ENCODE measurements at places on chromosomes 3 and 15.

- no peak for DNase-seq
Observed at GRCh38 chr3:69423463-69424155, 37.7 kb upstream of the FRMD4B start.

DNA sequence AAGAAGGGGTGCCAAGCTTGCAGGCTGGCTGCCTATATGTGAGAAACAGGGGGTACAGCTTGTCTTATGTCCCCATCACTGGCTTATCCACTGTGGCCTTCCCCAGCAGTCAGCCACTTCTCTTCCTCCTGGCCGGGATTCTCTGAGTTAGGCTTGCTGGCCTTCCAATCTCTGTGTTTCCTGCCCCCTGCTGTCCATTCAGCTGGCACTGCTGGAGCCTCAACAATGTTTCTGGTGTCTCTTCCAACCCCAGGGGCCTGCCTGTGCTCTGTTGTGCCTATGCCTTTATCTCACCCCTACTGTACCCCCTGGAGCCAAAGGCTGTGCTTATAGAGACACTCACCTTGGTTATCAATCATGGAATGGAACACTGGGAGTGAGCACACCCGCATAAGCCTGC lies 36.5 kb downstream of the ANAPC13 start:
- DNase-seq: no peak

DNA sequence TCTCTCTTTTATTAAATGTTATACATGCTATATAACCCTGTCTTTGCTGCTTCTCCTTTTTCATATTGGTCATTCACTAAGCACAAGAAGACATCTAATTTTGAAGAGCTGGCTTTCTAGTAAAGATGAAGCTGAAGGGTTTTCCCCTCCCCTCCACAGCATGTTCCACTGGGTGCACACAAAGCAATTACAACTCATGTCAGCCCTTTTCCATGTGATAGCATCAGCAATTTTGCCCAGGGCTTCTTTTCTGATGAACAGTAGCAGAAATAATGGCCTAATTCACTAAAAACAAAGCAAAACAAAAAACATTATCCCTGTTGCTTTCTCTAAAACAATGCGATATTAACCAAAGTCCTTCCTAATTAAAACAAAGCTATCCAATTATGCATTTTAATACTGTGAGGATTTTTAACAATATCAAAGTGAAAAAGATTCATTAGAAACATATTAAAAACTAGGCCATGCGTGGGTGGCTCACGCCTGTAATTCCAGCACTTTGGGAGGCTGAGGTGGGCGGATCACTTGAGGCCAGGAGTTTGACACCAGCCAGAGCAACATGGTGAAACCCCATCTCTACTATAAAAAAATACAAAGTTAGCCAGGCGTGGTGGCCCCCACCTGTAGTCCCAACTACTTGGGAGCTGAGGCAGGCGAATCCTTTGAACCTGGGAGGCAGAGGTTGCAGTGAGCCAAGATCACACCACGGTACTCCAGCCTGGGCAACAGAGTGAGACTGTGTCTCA lies 12.2 kb upstream of the PIK3R4 start:
- no peak for DNase-seq

GRCh38 chr3:105979961-105980360 lies 111.1 kb upstream of the CBLB start:
- no peak for DNase-seq

DNA sequence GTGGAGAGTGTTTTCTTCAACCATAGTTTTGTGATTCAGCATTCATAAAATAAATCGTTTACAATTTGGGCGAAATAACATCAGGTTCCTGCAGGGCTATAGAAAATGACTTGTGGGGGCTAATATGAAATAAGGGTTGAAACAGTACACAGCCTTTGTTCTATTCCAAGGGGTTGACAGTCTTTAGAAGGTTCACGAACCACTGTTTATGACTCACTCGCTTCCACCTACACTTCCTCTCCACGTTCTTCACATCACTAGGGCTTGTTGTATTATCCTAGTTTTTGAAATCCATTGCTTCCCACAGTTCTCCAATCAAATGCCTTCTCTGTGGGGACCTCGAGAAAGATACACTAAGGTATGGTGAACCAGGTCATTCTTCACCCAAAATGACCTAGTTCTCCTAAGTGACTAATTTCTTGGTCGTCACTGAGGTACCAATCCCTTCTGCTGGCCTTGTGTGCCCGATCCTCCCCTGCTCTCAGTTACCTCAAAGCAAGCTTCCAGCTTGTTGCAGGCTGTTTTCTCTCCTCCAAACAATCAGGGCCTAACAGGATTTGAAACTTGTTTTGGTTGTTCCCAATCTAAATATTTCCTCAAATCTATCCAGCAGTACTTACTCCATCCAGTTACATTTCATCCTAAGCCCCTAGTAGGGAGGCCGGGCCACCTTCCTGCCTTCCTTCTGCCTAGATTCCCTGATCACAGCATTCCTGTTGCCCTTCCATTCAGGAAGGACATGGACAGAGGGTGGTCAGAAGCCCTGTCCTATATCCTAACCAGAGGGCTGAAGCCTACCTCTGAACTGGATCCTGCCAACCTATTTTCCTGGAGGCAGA lies 23.1 kb upstream of the TBL1XR1 start:
- no peak for DNase-seq

- no peak for DNase-seq
Observed at GRCh38 chr3:151501171-151501922, 40.5 kb upstream of the IGSF10 start.

DNA sequence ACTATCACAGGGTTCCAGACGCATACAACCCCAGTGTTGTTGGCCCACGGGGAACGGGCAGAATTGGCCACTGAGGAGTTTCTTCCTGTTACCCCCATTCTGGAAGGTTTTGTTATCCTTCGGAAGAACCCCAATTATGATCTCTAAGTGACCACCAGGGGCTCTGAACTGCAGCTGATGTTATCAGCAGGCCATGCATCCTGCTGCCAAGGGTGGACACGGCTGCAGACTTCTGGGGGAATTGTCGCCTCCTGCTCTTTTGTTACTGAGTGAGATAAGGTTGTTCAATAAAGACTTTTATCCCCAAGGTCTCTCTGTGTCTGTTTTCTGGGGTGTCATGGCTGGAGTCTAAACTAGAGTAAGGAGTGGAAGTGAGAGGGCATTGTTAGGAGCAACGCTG lies 5.7 kb upstream of the EIF4G1 start:
- DNase-seq: no peak
